ENCODE measurements at places on chromosomes 2 and 18. TPM values are rescaled to one million over a fixed set of nuclear protein-coding genes. Genes with fewer than 3 reads are reported as not detected.
A peak's percentile ranks its signal among the peaks of the same experiment; 100 is the strongest.

The CYP26B1 gene
- total RNA-seq, result 0.31 TPM

The VWA3B gene
- total RNA-seq, result not detected

The NTSR2 gene
- not detected for total RNA-seq

The LRRC30 gene
- not detected for total RNA-seq

The SLC14A1 gene
- 0.25 TPM for total RNA-seq

The GATA6 gene
- total RNA-seq, result 0.03 TPM

GRCh38 chr2:201618744-201619662 is 24.3 kb downstream of the TMEM237 start:
- DNase-seq, result peak; percentile 35

- DNase-seq, result no peak
Observed at GRCh38 chr2:187482796-187483195, 34.7 kb upstream of the CALCRL start.

GRCh38 chr2:130391058-130391871 is 35.4 kb downstream of the PTPN18 start:
- DNase-seq, result peak; percentile 49

- DNase-seq, result no peak
Observed at GRCh38 chr2:166960702-166961270, 72.5 kb downstream of the XIRP2 start.

DNA sequence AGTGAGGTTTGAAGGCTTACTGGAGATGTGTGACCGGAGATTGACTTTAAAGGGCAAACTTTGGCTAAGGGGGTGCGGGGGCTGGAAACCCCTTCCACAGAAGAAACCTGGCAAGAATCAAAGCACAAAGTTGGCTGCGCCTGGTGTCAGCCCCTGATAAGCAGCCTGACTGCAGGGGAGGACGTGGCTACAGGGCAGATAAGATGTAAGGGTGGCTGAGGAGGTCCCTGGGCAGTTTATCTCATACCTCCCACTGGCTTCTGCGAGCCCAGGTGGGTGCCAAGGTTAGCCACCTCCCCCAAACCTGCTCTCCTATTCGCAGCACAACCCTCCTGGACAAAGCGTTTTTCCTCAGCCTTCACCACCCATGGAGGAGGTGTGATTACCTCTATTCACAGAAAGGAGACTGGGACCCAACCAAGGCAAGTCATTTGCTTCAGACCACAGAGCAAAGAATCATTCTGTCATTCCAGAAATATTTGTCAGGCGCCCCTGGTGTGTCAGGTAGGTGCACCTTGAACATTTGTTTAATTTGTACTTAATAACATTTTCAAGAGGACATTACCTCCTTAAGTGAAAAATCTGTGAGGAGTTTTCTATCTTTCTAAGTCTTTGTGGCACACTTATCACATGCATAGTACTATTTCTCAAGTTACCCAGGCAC is 73.1 kb upstream of the IL1R1 start:
- no peak for DNase-seq

GRCh38 chr2:129828792-129829191 is 150.7 kb upstream of the RAB6C start:
- no peak for DNase-seq

GRCh38 chr2:239305771-239306170 is 95.0 kb downstream of the HDAC4 start:
- no peak for DNase-seq

GRCh38 chr2:127308586-127309138 is 14.7 kb upstream of the ERCC3 start:
- no peak for DNase-seq

DNA sequence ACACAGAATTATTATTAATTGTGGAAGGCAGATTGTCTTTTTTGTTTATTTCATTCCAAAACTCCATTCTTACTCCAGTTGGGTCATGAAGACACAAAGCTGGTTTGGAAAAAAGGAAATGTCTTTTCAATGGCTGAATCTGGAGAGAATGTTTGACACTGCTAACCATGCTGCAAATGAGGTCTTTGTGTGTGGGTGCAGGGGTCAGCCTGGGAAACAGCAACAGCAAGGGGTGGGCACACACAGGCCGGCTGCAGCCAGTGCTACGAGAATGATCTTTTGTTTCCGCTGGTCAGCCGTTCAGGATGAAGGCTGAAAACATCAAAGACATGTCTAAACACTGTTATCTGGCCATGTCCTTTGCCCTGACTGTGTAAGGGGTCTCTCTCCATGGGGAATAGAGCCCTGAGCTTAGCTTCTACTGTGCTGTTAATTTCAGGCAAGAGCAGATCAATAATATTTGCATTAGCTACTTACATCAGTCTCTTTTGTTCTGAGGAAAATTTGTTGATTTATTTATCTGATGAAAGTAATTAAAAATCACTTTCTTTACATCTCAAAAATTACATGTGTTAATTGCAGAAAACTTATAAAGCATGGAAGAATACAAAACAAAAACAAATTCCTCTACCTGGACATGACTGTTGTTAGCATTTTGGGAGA is 33.3 kb upstream of the E2F6 start:
- DNase-seq, result no peak

GRCh38 chr2:199136681-199137080 is 321.1 kb downstream of the SATB2 start:
- DNase-seq, result peak; percentile 55

DNA sequence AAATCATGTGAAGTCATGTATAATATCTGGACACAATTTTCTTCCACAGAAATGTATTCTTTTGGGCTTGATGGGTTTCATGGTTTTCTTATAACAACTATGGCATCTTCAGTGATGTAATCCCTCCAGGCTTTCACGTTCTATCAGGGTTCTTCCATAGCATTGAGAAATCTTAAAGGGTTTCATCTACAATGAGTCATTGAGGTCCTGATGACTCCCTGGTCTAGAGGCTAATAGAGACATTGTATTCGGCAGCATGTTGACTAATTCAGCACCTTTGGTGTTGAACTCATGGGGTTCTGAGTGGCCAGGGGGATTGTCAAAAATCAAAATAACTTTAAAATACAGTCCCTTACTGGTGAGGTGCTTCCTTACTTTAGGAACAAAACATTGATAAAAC is 614.0 kb upstream of the CRIM1 start:
- peak; percentile 40 for DNase-seq

GRCh38 chr18:5478261-5478660 is 65.5 kb downstream of the EPB41L3 start:
- DNase-seq, result no peak

DNA sequence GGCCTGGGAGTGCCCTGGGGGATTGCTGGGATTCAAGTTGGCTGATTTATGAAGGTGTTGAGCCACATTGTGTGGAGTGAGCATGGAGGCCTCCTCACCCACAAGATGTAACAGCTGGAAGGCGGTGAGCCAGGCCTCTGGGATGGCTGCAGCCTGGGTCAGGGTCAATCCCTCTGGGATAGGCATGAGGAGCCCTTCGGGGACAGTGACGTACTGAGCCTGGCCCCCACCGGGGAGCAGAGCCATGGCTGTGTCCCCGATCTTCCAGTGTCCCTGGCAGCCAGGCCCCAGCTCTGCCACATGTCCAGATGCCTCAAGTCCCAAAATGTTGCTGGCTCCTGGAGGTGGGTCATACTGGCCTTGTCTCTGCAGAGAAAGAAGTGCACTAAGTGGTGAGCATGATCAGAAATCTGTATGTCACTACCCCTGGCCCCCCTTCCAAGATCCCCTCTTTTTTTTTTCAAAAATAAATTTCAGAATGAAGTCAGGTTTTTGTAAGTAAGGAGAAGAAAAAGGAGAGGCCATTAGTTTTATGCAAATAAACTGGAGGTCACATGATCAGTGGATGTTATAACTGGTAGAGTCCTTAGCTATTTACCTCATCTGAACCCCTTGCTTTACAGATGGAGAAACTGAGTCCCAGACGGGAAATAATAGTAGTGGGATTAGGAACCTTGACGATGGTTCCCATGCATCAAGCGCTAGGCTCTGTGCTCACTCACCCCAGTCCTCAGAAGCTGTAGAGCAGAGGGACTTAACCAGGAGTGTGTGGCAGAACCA is 1.7 kb downstream of the TP53I3 start:
- no peak for DNase-seq

All from foreskin keratinocyte (primary cell).